ENCODE measurements at places on chromosomes 5 and 9.

DNA sequence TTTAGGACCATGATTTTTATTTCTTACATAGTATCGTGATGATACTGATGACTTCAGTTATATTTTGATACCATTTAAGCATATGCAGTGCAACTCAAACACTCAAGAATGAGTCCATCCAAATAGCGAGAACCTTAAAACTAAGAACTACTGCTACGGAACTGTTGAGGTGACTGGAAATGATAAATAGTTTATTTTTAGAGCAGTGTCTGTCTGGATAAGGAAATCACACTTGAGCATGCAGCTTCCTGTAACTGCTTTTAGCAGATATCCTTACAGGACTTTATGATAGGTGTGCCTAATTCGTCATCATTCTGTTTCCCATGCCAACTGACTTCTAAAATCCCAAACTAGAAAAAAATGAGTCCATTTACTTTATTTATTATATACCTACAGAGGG lies 85.5 kb downstream of the ADGRV1 start:
- no peak for DNase-seq

GRCh38 chr5:20098694-20099093 lies 110.7 kb upstream of the CDH18 start:
- DNase-seq: no peak

- DNase-seq: no peak
Measured at GRCh38 chr9:86983249-86983619, 35.9 kb upstream of the GAS1 start.

- DNase-seq: no peak
Measured at GRCh38 chr5:136198453-136198852, 5.5 kb upstream of the SMIM32 start.

DNA sequence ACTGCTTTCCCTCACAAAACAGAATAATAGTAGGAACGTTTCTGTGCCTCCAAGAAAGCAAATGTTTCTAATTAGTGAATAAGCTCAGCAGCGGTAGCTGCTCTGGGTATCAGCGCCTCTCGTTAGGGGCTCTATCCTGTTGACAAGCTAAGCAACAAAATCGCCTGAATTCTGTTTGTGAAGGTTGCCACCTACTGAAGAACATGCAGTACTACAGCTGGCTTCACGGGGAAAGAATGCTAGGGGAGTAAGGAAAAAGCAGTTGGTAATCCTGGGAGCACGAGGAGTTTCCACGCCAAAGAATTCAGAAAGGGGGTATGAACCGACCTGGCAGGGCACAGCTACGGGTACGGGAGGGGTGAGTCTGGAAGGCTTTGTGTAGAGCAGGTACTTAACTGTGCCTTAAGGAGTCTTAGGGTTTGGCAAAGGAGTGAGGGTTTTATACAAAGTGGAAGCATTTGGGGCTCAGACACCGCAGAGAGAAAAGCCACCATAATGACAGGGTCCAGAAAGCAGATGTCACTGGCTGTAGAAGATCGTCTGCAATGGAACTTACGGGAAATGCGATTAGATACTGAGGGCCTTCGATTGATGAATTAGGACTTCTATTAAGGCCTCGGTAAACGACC lies 171.7 kb downstream of the TTC39B start:
- peak; percentile 55 for DNase-seq
